ENCODE measurements at places on chromosomes 3 and 15.

- peak; percentile 2 for DNase-seq
Observed at GRCh38 chr3:134527037-134527436, 41.2 kb downstream of the CEP63 start.

DNA sequence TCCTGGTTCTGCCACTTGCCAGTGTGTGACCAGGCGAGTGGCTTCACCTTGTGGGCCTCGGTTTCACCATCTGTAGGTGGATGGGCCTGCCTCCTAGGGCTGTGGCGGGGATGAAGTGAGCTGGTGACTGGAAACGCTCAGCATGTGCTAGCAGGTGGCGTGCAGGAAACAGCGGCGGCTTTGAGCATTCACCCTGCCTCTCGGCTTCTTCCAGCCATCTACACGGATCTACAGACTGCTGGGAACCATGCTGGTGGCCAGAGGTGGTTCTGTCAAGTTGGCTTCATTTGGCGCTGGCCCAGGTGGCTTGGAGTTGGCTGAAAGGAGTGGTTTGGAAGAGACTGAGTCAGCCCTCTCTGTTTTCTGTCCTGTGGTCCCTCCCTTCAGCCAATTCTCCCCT lies 106.3 kb downstream of the NUP210 start:
- DNase-seq: no peak

GRCh38 chr3:49020330-49021212 lies 1.4 kb upstream of the NDUFAF3 start:
- DNase-seq: no peak

DNA sequence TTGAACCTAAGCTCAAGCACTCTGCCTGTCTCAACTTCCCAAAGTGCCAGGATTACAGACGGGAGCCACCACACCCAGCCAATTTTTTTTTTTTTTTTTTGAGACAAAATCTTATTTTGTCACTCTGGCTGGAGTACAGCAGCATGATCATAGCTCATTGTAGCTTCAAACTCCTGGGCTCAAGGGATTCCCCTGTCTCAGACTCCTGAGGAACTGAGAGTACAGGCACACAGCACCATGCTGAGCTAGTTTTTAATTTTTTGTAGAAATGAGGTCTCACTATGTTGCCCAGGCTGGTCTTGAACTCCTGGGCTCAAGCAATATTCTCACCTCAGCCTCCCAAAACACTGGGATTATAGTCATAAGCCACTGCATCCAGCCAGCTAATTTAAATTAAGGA lies 36.8 kb upstream of the SUCLG2 start:
- DNase-seq: no peak

DNA sequence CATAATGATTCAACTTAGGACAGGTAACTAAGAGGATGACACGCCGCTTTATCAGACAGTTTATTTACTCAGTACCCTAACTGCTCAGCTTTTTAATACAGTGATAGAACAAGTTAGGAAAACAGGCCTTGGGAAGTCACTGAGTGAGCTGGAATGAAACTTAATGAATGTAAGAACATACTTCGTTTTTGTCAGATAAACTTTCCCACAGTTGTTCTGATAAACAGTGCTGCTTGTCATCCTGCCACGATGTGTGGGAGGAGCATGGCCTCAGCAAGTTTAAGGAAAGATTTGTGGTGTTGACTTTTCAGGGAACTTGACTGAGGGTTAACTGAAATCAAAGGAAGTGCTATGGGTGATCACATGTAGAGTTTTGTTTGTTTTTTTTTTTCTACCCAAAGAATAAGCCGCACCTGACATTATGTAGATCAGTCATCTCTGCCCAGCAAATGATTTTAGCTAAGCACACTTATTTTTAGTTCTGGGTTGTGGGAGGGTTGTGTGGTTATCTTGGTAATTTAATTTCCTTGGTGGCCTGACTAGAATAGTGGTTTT lies 5.6 kb upstream of the P2RY14 start:
- no peak for DNase-seq

DNA sequence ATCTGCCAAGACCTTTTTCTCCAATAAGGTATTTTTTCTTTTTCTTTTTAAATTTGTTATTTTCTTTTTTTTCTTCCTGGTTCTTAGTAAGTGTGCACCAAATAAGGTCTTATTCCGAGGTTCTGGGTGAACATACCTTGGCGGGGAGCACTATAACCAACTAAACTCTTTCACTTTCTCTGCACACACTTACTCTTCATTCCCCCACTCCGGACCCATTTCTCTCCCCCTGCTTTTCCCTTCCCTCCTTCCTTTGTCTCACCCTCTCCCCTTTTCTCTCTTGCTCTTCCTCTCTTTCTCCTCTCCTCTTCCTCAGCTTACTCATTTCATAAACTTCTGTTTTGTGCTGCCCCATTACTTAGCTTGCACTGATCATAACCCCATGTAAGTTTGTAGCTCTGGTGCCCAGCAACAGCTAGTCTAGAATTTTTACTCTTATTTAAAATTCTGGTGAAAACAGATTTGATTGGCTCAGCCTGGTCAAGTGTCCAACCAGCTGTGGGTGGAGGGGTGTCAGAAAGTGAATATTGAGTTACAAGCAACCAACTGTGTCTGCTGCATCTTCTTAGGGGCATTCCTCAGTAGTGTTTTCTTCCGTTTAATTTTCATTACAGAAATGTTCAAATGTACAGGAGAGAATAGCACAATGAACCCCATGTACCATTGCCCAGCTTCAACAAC lies 297.5 kb downstream of the SHQ1 start:
- DNase-seq: no peak

GRCh38 chr3:171088964-171089754 lies 62.6 kb upstream of the SLC2A2 start:
- no peak for DNase-seq

GRCh38 chr15:77282333-77282732 lies 137.6 kb downstream of the PEAK1 start:
- no peak for DNase-seq

GRCh38 chr3:14253022-14253706 lies 74.5 kb downstream of the LSM3 start:
- no peak for DNase-seq

GRCh38 chr15:88125576-88125975 lies 131.0 kb downstream of the NTRK3 start:
- DNase-seq: no peak

DNA sequence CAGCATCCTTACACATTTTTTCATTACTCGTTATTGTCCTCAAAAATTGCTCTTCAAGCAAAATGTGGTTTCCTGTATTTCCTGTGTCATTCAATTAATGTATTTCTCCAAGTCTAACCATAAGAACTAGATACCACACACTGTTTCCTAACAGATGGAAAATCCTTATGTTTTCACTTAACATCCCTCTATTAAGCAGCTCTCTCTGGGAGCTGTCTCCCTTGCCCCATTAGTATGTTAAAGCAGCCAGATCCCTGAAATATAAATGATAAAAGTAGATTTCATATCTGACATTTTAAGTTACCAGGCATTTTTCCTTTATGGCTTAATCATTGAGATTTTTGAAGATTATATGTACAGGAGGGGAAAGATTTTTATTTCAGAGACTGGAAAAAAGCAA lies 15.9 kb downstream of the PFN2 start:
- DNase-seq: no peak

- no peak for DNase-seq
Observed at GRCh38 chr3:120420928-120421551, 29.8 kb downstream of the FSTL1 start.

DNA sequence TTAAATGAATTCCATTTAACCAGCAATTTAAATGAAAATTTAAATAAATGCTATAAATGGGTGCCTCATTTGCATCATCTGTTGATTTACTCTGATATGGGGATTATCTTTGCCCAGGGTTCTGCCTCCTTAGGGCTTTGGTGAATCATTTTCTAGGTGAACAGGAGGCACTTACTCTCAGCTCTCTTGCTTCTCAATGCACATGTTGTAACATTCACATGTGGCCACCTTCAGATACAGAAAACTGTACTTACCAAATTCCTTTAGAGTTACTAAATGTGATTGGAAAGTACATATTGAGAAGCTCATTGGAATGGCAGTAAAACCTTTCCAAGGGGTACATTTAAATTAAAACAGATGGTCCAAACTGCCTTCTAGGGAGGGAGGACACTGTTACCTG lies 20.8 kb downstream of the GADL1 start:
- DNase-seq: no peak

DNA sequence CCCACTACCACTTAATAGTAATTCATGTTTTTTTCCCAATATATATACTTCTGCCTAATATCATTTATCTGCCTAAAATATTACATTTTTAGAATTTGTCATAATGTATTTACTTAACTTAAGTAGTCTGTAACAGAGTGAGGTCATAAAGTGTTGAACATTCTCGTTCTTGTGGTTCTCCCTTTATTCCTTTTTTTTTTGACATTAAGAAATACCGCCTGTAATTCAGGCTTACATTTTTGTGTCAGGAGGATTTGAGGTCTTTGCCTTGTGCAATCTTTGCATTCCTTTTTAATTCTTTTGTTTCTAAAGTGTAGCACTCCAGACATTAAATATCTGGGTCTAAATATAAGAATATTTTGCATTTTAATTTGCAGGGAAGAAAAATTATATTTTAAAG lies 315.4 kb downstream of the PTPRG start:
- no peak for DNase-seq

DNA sequence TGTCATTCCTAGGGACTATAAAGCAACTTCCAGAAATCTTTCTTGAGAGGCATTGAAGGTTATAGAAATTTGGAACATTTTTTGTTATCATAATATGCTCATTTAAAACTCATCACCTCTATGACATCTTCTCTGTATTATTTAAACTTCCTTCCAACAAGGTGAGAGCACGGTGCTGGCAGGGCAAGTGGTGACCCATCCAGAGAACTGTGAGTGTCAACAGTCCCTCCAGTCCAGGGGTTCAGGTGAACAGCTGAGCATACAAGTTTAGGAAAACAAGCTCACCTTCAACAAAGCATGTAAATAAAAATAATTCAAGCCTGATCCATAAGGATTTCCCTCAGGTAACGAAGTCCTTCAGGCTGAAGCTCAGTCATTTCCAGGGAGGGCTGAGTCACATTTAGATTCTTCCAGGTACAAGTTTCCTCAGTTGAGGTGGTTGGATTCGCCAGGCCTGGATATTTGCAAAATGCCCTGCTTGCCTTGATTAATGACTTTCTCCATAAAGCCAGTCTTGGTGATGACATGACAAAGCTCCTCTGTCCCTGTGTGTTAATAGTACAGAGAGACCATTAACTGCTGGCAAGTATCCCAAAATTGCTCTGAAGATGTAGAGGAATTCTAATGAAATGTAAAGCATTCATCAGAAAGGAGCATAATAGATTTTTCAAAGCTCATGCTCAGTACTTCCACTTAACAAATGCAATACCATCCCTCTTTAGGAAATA lies 263.6 kb upstream of the GADL1 start:
- DNase-seq: no peak

DNA sequence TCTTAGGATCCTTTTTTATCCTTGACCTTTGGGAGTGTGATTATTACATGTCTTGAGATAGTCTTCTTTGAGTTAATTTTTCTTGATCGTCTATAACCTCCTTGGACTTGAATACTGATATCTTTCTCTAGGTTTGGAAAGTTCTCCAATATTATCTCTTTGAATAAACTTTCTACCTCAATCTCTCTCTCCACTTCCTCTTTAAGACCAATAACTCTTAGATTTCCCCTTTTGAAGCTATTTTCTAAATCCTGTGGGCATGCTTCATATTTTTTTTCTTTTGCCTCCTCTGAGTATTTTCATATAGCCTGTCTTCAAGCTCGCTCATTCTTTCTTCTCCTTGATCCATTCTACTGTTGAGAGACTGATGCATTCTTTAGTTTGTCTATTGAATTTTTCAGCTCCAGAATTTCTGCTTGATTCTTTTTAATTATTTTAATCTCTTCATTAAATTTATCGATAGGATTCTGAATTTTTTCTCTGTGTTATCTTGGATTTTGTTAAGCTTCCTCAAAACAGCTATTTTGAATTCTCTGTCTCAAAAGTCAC lies 12.1 kb downstream of the USF3 start:
- no peak for DNase-seq

GRCh38 chr3:147604136-147604535 lies 195.0 kb downstream of the ZIC1 start:
- DNase-seq: no peak

GRCh38 chr15:62249501-62249900 lies 84.4 kb upstream of the C2CD4B start:
- no peak for DNase-seq

DNA sequence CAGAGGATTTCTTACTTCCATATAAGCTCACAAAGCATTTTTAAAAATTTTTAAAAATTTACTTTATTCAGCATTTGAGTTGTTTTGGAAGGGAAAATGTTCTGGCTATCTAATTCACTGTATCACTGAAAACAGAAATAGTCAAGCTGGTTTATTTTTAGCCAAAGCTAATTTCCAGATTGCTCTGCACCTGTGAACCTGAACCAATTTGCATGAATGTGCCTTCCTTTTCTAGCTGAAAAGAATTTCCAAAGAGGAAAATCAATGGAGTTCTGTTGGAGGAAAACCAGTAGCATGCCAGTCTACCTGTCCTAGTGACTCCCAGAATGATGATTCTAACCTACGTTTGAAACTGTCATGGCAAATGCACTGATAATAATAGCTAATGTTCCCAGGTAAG lies 134.2 kb upstream of the LIPC start:
- DNase-seq: no peak

DNA sequence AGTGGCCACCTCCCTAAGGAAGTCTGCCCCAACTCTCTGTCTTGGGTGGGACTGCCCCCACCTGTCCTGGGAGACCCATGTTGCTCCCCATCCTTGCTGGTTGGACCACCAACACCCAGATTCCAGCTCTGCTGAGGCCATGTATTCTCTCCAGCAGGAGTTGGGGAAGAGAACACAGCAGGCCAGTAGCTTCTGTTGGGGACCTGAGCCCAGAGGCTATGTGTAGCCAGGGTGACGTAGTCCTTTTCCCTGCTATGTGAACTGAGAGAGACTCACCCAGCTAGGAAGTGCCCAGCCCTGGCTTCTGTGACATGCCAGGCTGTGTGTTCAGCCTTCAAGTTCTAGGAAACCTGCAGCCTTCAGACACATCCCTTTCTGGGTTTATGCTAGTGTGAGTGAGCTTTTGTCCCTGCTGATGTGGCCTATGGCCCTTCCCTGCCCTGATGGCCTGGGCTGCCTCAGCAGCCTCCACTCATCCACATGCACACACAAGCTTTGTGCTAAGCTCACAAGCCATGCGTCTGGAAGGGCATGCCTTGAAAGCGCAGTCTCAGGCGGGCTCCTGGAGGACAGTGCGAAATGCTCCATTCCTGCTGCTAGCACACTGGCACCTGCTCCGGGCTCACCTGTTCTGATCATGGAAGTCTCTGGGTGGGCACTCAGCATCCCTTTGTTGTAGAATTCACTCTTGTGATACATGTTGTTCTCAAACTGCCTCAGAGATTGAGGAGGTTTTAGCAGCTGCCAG lies 42.6 kb downstream of the KY start:
- no peak for DNase-seq

- DNase-seq: no peak
Observed at GRCh38 chr15:36885771-36886170, 214.6 kb downstream of the MEIS2 start.

- DNase-seq: peak; percentile 24
Observed at GRCh38 chr3:31980530-31981205, 394 bp downstream of the OSBPL10 start.

Measured in stimulated activated CD4-positive, alpha-beta T cell treated with anti-CD3 and anti-CD28 coated beads, Interleukin-4, amount 100 ng/mL, for 48 hours (primary cell).